Germinal center (tissue), 1 donor: ENCODE measurements at places on chromosomes 12 and 14.

GRCh38 chr14:99789581-99789980, 3.6 kb upstream of the EML1 start:
- DNase-seq = no peak

GRCh38 chr14:94029265-94029664, 3.1 kb downstream of the OTUB2 start:
- DNase-seq = no peak

DNA sequence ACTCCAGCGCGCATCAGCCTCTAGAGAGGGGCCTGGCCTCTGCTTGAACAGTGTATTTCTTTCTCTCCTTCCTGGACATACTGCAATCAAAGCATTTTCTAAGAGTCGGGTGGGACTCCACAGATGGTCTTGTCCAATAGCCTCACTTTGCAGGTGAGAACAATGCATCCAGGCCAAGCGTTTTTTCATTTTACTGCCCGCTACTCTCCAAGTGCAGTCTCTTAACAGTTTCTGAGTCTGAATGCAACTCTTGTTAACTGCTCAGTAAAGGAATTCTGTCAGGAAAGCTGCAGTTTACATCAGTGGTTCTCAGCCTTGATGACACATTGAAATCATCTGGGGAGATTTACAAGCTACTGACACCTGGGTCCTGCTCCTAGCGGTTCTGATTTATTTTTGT, 57.0 kb downstream of the IRF2BPL start:
- no peak for DNase-seq

GRCh38 chr14:58341152-58341748, 42.9 kb downstream of the ARID4A start:
- DNase-seq = no peak

- no peak for DNase-seq
Observed at GRCh38 chr14:57380935-57381334, 9.5 kb upstream of the NAA30 start.

- DNase-seq = no peak
Observed at GRCh38 chr12:92297405-92297804, 151.8 kb upstream of the BTG1 start.

DNA sequence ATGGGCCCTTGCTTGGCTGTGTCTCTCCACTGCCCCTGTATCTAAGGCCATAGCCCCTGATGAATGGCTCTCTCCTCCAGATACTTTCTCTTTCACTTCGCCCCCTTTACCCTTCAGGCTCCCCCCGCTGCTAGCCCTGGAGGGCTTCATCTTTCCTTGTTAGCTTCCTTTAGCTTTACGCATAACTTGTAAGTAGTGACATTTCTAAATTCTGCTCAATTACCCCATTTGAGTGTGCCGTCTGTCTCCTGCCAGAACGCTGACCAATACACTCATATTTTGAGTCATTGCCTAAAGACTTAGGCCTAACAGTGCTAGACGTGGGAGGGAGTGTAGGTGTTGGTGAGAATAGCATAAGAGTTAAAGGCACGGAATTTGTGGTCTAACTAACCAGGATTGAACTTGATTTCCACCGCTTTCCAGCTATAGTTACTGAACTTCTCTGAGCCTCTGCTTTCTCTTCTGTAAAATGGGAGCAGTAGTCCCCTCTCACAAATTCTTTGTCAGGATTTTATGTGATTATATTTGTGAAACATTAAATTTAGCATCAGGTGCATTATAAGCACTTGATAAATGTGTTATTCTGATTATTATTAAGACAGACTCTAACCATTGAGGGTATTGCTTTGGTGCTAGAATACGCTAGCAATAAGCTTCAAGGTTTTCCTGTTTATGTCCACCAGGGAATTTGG, 129.3 kb downstream of the ZFP36L1 start:
- DNase-seq = no peak
